AG04450 (cell line): ENCODE measurements at places on chromosomes 3 and 15.

GRCh38 chr3:119206611-119207511 is 33.5 kb downstream of the UPK1B start:
- DNase-seq, result no peak

DNA sequence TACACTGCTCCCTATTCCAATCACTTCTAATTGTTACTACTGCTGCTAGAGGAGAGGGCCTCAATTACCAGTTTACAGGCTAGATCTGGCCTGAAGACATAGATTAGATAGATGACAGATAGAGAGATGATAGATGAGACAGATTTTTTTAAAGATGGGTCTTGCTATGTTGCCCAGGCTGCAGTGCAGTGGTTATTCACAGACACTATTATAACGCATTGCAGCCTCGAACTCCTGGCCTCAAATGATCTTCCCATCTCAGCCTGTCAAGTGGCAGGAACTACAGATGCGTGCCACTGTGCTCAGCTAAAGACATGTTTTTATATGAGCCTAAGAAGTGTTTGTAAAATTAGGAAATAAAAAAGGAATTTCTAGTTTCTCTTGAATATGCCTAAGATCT is 6.2 kb downstream of the SLC33A1 start:
- DNase-seq, result no peak

DNA sequence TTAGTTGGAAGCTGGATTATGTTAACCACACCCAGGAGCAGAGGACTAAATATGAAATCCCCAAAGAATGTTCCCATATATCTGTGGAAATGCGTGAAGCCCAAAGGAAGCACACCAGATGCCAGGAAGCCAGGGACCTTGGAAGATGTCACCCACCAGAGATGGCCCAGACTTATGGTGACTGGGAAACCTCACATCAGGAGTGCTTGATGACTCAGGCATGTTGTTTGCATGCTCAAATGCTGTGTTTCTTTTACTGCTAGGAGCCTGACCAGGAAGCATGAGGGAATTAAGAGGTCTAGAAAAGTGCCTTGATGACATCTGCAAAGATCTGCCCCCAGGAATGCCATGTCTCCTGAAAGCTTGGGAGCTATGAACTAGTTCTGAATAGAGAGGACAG is 109.0 kb upstream of the SLC2A2 start:
- no peak for DNase-seq

GRCh38 chr15:69914960-69915359 is 182.8 kb downstream of the TLE3 start:
- no peak for DNase-seq

DNA sequence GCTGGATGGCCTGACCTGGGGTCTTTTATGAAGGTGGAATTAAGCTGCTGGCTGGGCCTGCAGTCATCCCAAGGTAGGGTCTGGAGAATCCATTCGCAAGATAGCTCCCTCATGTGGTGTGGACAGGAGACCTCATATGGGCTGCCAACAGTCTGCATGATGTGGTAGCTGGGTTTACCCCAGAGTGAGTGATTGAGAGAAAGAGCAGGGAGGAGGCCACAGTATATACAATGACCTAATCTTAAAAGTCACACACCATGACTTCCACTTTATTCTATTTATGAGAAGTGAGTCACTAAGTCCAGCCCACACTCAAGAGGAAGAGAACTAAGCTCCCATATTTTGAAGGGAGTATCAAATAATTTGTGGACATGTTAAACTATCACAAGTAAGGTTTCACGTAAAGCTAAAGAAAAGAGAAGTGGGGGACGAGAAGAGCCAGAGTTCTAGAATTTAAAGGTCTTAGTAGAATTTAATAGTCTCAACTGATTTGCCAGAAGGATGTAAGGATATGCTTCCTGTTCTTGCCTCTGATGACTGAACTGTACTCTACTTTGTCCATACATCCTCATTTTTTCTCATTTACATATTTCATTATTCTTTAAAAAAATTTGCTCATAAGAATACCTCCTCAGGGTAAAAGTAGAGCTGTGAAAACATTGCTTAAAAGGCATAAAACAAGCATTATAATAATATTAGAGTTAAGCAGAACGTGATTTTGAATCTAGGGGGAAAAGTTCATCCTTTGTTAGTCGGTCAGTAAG is 184.4 kb downstream of the PEX5L start:
- peak; percentile 59 for DNase-seq

GRCh38 chr3:123082370-123083065 is 15.7 kb downstream of the PDIA5 start:
- DNase-seq, result no peak

GRCh38 chr3:160860346-160860745 is 104.3 kb downstream of the PPM1L start:
- DNase-seq, result no peak

- DNase-seq, result peak; percentile 36
Observed at GRCh38 chr3:184636741-184637316, 75.0 kb downstream of the MAGEF1 start.

GRCh38 chr3:148642214-148642613 is 55.5 kb upstream of the AGTR1 start:
- no peak for DNase-seq

DNA sequence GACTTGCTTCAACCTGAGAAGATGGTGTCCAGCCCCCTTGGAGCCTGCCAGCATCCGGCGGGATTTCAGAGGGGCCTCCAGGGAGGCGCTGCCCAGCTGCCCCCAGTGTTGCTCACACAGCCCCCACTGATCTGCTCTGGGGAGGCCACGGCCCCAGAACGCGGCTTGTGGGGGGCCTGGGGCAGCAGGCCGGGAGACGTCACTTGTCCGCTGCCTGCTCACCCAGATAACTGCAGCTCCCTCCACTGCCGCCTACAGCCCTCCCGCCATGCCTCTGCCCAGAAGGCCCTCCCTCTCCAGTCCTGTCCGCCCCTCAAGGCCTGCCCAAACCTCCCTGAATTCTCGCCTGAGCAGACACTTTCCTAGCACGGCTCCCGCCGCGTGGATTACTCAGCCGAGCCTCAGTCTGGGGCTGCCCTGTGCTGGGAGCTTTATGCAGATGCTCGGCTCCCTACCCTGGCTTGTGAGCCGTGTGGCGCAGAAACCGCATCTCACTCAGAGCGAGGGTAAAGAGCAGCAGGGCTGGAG is 17.2 kb upstream of the ADIPOQ start:
- DNase-seq, result peak; percentile 47

GRCh38 chr3:64179249-64179648 is 46.0 kb downstream of the PRICKLE2 start:
- DNase-seq, result no peak

GRCh38 chr3:138367326-138367850 is 19.0 kb downstream of the MRAS start:
- no peak for DNase-seq

DNA sequence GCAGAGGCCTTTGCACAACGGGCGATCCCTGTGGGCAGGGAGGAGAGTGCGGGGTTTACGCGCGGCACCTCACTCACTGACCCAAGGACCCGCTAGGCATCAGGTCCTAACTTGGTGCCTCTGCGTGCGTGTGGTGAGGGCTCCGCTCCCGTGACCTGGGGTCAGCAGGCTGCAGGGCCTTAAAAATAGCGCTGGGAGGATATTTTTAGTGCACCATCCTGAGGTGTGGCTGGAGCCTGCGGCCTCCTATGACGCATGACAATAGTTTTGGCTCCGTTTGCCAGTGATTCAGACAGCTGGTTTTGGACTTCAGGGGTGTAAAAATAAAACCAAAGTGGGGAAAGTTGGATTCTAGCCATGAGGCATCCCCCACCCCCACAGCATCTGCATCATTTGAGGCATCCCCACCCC is 139.0 kb downstream of the FAM43A start:
- DNase-seq, result no peak

GRCh38 chr3:15948388-15948787 is 150.6 kb upstream of the ANKRD28 start:
- DNase-seq, result no peak

DNA sequence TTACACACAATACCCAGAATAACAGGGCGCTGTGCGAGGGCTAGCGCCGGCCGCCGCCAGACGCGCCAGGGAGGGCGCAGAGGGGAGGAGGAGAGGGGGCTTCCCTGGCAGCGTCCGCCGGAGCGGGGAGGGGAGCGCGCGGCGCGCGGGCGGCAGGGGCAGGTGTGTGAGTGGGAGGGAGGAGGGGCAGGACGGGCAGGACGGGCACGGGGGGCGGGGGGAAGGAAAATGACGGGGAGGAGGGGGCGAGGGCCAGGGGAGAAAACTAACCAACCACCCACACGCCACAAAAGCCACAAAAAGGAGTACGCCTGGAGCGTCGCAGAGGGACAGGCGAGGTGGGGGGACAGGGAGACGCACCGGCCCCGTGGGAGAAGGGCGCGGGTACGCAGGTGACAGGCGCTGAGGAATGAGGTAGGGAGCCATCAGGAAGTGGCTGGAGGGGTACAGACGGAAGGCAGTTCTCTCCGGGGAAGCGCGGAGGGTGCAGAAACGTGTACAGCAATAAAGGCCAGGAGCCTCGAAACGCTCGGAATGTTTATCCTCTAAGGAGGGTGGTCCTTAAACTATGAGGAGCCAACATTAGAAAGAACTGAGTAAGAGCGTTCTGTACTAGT is 610 bp upstream of the SATB1 start:
- no peak for DNase-seq

GRCh38 chr15:74402873-74403587 is 30.7 kb downstream of the SEMA7A start:
- DNase-seq, result no peak

DNA sequence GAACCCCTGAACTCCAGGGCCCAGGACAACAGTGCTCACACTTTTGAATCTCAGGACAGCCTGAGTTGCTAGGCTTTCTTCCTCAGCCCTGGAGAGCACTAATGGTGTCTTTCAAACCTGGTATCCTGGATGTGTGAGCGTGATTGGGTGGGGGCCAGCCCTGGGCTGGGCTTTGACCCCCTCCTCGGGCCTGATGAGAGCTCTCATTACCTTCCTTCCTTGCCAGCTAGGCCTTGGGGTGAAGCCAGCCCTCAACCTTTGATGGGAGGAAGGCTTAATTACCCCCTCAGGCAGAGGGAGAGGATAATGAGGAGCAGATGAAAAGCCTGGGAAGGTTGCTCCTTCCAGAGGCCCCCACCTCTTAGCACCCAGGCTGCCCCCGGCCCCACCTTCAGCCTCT is 31.1 kb upstream of the INSYN1 start:
- DNase-seq, result no peak

DNA sequence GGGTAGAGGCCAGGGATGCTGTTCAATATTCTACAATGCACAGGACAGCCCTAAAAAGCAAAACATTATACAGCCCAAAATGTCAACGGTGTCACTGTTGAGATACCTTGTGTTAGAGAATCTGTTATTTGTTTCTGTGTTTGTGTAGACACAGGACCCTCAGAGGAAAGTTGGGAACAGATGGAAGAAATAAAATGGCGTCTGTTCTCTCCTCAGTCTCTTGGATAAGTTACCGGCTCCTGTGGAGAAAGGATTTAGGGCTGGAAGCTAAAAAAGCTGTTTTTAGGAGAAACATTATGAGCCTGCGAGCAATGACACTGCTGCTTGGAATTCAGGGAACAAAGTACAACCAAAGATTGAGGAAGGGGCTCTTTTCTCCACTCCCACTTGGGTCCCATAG is 688.6 kb upstream of the ZNF385D start:
- DNase-seq, result no peak

DNA sequence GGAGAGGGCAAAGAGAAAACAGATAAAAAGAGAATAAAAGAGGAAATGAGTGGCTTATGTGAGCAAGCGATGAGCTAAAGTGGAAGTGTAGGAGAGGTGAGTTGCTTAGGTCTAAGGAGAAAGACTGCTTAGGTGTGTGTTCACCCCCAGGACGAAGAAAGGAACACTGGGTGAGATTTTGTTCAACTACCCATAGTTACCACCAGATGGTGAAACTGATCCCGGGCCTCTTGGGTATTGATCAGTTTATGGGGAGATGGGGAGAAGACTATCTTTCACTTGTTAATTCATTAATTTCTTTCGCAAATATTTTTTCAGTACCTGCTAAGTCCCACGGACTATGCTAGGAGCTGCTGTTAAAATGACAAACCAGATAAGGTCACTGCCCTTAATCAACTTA is 33.9 kb downstream of the GAP43 start:
- DNase-seq, result no peak

GRCh38 chr3:54564374-54564925 is 363.4 kb downstream of the LRTM1 start:
- no peak for DNase-seq

GRCh38 chr3:111617406-111617805 is 22.3 kb upstream of the ZBED2 start:
- no peak for DNase-seq

GRCh38 chr15:64630396-64631107 is 144.8 kb downstream of the RBPMS2 start:
- DNase-seq, result peak; percentile 29

- peak; percentile 6 for DNase-seq
Observed at GRCh38 chr3:119990888-119991287, 103.4 kb downstream of the GSK3B start.

- DNase-seq, result no peak
Observed at GRCh38 chr3:17820704-17821103, 78.3 kb upstream of the TBC1D5 start.

DNA sequence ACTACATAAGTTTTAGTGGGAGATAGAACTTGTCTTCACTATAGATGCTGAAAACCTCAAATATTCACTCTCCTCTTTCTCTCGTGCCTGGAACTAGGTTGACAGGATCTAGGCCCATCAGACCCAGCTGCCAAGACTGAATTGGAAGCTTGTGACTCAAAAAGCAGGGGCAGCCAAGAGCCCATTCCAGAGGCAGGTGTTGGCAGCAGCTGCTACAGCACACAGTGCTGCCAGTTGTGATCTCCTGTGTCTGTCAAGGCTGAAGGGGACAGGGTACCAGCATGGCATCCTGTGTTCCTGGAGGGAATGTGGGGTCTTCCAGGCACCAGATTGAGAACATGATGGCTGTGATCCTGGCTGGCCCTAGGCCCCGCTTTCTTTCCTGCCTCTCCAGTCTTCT is 92.5 kb upstream of the MB21D2 start:
- DNase-seq, result no peak

GRCh38 chr3:41411065-41411464 is 211.8 kb downstream of the CTNNB1 start:
- DNase-seq, result no peak

- no peak for DNase-seq
Observed at GRCh38 chr3:114081037-114081436, 24.5 kb downstream of the QTRT2 start.

GRCh38 chr3:111315930-111316587 is 225.9 kb upstream of the CD96 start:
- peak; percentile 89 for DNase-seq

- no peak for DNase-seq
Observed at GRCh38 chr3:126551121-126551838, 7.5 kb downstream of the C3orf22 start.

DNA sequence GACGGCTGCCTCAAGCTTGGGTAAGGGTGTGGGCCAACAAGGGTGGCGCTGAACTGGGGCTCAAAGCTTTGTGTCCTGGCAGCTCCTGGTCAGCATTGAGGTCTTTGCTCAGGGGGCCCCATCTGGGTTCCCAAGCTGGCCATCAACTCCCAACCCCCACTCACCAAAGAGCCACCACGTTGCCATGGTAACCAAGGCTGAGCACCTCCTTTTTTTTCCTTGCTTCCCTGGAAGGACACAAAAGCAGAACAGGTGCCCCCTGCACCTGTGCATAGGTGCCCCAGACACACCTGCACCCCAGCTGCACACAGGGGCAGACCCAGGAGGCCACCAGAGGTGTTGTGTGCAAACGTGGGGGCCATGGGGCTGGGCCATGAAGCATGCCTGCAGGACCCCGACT is 16.5 kb downstream of the UROC1 start:
- DNase-seq, result no peak

GRCh38 chr15:43930079-43930478 is 103.3 kb downstream of the WDR76 start:
- no peak for DNase-seq
